ENCODE measurements at places on chromosomes 7 and 10. TPM values are rescaled to one million over a fixed set of nuclear protein-coding genes. Genes with fewer than 3 reads are reported as not detected.

GRCh38 chr7:1915326-1915725 lies 245.2 kb downstream of the ELFN1 start:
- DNase-seq: no peak

DNA sequence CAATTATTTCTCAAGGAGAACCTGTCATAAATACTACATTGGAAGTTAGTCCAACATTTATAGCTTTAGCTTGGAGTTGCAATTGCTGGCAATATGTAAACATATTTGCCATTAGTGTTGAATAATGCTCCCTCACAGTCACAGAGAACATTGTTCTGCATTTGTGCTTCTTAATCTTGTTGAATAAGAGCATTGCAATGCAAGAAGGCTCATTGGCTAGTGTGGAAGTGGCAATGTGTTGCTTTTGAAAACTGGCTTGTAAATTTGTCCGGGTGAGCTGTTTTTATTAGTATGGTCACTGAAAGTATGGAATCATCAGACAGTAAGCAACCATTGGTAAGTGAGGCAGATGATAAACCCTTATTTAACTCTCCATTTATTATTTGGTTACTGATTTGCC lies 47.7 kb upstream of the MBL2 start:
- no peak for DNase-seq

DNA sequence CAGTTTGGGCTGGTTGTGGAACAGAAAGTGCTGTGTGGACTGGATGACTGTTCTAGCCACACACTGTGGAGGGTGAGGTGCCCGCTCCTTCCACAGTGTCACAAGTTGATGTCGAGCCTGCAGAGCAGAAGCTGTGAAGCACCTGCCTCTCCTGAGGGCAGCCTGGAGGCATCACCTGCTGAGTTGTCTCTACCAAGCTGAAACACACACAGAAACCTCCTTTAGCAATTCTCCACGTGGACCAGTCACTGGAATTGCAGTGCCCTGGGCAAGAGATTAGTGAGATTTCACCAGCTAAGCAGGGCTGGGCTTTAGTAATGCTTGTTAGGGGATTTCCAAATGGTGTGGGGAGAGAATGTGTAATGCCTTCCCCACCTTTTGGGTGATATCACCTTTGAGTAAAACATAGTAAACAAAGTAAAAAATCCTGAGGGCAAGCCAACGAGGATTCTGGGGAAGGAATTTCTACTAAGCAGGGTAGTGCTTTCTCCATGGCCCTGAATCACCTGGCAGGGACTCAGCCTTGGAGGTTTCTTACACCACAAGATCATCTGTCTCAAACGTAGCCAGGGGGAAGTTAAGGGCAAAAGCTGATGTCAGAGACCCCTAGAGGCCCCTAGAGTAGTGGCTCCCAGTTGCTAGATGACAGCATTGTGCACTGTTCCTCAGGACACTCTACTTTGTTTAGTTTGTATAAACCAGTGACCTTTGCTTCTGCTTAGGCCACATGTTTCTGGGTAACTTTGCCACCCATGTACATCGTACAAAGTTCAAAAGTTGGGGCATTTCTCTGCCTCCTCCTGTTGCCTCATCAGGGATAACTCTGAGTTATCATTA lies 233.1 kb upstream of the IGFBP3 start:
- DNase-seq: no peak

- DNase-seq: no peak
Measured at GRCh38 chr10:60908896-60909295, 35.1 kb downstream of the RHOBTB1 start.

DNA sequence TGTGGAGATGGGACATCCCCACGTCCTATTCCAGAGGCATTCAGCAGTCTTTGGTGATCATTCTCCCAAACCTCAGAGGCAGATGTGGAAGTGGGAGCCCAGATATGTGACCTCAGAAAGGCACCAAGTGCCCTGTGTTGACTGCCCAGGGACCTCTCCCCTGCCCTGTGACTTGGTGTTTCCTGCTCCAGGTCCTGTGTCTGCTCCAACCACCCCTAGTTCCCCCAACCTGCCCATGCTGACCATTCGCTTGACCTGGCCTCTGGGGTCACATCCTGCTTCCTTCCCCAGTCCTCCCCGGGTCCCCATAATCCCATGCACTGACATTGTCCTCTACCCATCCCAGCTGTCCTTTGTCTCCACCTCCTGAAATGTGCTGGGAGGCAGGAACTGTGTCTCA lies 7.6 kb downstream of the CYP26A1 start:
- no peak for DNase-seq

Gene UPK3BL2
- total RNA-seq: 21.9 TPM

Gene PRSS2
- not detected for total RNA-seq
